ENCODE measurements at places on chromosomes 5 and 9.

GRCh38 chr9:5922192-5922591 is 31.5 kb downstream of the MLANA start:
- DNase-seq, result no peak

- no peak for DNase-seq
These were observed 470.4 kb downstream of the ZSWIM6 start for GRCh38 chr5:61802456-61802855.

- DNase-seq, result no peak
These were observed 2.5 kb downstream of the ARHGAP26 start for GRCh38 chr5:142772446-142773293.

DNA sequence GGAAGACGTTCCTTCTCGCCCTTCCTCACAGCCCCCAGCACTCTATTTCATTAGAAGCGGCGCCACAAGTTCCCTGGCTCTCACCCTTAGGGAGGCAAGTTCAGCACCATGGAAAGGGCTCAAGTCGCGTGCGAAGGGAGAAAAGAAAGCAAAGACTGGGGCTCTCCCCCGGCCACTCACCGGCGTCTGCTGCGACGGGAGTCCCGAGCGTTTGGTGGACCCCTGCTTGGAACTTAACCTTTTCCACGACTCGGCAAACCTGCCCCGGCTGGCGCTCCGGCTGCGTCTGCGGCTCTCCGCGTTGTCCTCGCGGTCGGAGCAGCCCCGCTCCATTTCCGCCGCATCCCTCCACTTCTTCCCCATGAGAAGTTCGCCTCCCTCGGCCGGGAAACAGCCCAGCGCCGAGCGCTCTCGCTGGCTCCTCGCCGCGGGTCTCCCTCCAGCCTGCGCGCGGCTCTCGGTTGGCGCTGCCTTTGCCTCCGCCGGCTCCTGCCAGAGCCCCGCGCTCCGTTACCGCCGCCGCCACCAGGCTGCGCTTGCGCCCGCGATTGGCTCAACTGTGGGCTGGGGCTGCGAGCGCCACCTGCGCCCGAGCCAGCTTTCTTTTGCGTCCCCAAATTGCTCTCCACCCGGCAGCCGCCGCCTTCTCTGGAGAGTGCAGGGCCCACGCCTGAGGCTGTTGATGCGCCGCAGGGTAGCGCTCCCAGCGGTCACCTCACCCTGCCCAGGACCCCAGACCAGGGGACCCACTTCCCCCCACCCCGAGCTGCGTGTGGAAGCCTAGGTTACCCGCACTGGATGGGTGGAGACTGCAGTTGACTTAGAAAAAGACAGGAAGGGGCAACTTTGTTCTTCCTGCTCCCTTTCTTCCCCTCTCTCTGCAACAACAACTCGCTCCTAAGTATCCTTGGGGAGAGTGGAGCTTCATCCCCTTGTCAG is 321.6 kb downstream of the CEMIP2 start:
- no peak for DNase-seq

GRCh38 chr5:154358516-154359220 is 87.1 kb upstream of the SAP30L start:
- no peak for DNase-seq

- DNase-seq, result no peak
These were observed 163.8 kb downstream of the SEC61B start for GRCh38 chr9:99385814-99386279.

DNA sequence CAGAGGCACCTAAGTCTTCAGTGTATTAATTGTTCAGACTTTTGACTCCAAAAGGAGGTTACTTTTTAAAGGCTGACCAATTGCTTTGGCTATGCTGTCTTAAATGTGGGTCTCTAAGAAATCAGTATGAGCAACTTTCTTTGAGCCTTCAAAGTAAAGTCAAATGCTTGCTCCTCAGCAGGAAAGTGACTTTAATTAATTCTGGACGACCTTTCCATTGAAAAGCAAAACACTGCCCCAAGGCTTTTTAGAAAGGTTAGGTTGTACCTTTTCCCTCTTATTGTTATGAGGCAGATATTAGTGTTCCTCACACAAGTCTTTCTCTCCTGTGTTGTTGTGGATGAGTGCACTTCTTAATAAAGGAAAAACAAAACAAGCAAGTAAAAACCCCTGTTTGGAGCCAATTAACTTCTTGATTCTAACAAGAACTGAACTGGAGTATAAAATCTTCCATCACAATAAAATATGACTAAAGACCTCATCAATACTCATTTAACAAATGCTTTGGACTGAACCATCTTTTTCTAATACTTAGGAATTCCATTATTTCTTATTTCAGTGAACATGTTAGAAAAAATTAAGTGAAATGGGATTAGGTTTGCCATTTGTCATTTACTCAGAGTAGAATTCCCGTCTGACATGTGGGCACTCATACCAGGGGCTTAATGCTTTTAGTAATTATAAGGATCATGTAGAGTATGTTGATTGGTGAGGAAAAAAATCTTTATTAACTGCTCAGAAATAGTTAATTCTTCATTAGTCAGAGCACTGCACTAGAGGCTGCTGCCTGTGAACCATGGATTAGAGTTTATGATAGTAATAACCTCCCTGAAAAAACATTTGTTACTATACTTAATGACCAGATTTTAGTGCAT is 159.1 kb upstream of the ZNF608 start:
- DNase-seq, result no peak

Data from NCI-H446 treated with DMSO at 0.1 percent for 48 hours (cell line).